ENCODE measurements at places on chromosomes 5 and 9.

DNA sequence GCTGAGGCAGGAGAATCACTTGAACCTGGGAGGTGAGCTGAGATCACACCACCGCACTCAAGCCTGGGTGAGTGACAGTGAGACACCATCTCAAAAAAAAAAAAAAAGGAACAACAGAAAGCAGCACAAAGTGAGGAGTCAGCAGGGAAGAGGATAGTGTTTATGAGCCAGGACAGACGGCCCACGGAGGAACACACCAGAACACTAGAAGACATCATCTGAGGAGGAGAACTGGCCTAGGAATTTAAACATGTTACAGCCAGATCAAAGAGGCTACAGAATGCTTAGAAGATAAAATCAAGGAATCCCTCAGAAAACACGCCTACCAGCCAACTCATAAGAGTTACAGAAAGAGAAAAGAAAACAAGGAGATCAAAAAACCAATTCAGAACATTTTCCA, 12.2 kb downstream of the UBAC1 start:
- DNase-seq: no peak

DNA sequence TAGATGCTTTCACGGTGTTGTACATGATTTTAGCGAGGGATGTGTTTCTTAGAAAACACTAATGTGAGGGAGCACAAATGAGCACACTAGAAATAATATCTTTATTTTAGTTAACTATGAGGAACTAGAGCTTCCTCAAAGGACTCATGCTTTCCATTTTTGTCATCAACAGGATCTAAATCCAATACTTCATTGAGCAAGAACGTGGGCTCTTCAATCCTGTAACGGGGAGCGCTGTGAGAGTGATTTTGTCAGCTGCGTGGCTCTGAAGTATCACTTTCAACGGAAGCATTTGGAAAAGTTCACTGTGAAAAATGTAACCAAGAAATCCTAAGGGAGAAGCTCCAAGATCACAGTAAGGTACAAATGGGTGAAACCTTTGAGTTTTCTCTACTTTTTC, 93.2 kb downstream of the LIX1 start:
- DNase-seq: no peak

DNA sequence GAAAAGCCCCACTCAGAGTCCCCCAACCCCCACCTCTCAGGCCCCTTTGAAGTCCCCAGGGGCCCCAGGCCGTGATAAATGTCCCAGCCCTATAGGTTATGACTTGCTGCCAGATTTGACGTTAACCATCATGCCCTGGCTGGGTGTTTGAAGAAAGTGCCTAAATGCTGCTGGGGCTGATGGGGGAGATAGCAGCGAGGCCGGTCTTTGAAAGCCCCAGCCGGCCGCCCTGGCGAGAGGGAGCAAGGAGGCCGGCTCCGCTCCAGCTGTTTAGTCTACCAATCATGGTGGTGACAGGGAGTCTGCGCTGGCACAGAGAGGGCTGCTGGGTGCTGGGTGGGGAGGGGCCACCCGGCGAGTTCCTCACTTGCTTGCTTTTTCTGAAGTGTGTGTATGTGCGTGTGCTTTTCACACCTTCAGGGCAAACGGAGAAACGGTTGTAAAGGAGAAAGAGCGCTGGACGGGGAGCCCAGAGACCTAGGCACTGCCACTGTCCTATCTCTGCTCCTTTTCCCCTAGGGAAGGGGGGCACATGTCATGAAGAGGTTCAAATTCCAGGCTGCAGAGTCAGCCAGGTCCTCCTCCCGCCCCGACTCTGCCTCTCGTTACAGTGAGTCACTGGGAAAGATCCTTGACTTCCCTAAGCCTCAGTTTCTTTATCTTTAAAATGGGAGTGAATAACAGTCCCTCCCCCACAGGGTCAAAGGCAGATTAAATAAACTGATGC, 126.1 kb upstream of the HAND1 start:
- peak; percentile 33 for DNase-seq

DNA sequence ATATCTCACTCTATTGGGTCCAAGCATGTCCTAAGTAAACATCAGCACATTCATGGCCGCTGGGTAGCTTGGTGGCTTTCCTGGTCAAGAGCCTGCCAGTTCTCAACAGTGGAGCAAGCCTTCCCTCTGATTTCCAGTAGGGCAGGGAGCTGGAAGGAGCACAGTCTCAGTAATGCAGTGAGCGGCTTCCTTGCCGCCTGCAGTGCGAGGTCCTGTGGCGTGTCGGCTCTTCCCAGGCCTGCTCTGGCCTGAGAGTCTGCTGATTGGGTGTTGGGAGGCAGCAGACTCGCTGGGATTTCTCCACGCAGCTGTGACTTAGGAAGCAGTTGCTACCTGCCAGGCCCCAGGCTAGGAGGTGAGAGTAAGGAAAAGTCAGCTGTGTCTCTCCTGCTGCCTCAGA, 51.3 kb downstream of the SPTAN1 start:
- DNase-seq: no peak

DNA sequence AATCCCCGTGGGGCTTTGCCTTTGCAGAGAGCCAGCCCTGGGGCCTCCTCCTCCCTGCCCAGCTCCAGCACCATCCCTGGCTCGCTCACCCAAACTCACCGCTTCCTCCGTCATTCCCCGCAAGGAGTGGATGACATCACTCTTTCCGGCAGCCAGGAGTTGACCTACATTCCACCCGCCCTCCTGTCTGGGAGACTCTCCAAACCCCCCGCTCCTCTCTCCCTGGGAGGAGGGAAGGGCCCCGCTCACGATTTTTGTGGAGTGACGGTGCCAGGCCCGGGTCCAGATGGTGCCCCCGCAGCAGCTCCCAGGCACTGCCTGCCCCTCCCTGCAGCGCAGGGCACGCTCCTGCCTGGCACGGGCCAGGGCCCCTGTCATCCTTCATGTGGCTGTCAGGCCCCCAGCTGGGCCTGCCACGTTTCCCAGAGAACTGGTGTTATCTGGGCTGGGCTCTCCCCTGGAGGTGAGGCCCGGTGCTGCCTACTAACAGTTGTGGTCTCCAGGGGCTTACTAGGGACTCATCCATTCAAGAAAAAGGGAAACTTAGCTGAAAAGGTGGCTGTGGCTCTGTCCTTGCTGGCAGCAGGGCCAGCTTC, 52.3 kb downstream of the NTNG2 start:
- DNase-seq: peak; percentile 90

DNA sequence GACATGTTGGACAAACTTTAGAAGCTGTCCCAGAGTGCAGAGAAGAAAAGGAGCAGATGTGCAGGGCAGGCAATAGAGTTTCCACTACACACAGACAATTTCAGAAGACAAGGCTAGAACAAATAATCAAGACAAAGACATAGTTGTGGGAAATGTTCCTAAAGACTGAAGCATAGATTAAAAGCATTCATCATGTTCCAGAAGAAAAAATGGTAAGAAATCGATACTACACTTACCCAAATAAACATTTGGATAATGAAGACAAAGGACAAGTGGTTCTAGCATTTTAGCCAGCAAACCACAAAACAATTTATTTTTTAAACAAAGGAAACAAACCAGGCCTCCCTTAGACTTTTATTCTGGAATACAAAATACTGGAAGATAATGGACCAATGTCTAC, 97.9 kb downstream of the FSTL4 start:
- DNase-seq: no peak

DNA sequence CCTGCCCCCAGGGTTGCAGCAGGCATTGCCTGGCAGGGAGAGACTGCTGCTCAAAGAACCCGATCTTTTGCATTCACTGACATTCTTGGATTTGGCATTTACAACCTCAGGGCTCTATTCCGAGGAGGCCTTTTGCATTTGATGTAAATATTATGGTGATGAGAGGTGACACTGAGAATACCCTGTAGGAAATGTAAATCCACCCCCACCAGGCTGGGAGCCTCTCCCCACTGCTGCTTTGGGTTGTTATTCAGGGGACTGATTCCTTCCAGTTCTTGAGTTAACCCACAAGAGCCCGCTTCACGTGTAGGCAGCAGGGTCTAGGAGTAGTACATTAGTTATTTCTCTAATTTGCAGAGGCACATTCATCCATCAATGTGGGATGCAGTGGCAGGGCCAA, 55.5 kb upstream of the ARAP3 start:
- DNase-seq: no peak

DNA sequence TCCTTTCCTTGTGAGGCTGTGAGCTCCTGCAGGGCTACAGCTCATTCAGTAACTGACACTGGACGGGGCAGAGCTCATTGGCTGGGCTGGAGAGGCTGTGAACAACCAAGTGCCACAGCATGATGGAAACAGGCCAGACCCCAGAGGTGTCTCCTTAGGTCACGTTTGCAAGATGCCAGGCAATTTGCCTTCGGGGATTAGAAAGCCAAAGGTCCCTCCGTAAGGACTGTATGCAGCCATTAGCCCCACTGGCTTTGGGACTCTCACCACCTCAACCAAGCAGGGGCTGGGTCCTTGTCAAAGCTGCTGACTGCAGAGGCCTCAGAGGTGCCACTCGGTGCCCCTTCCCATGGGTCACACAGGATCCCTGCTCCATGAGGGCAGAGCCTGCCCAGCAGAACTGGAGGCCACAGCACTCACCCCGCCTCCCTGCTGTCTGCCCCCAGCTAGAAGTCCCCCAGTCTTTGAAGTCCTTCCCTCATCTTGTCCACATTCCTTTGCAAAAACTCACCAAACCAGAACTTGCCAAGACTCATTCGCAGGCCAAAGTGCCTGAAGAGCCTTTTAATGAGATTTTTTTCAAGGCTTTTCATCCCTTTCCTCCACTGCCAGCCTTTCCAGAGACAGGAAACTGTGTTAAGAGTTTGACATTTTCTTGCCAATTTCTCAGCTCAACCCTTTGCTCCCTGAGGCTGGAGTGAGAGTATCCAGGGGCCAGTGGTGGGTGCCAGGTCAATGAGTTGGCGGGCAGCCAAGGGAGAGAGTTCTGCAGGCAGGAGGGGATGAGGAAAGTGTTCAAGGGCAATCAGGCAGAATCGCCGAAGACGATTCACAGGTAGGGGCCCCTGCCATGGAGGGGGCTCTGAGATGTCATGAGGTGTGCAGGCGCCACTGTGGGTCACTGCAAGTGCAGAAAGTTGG, 39.7 kb upstream of the SLC25A51 start:
- peak; percentile 74 for DNase-seq

GRCh38 chr9:35395076-35395705, 94.7 kb upstream of the RUSC2 start:
- no peak for DNase-seq

- no peak for DNase-seq
Observed at GRCh38 chr5:132674671-132675506, 1.1 kb downstream of the IL4 start.

DNA sequence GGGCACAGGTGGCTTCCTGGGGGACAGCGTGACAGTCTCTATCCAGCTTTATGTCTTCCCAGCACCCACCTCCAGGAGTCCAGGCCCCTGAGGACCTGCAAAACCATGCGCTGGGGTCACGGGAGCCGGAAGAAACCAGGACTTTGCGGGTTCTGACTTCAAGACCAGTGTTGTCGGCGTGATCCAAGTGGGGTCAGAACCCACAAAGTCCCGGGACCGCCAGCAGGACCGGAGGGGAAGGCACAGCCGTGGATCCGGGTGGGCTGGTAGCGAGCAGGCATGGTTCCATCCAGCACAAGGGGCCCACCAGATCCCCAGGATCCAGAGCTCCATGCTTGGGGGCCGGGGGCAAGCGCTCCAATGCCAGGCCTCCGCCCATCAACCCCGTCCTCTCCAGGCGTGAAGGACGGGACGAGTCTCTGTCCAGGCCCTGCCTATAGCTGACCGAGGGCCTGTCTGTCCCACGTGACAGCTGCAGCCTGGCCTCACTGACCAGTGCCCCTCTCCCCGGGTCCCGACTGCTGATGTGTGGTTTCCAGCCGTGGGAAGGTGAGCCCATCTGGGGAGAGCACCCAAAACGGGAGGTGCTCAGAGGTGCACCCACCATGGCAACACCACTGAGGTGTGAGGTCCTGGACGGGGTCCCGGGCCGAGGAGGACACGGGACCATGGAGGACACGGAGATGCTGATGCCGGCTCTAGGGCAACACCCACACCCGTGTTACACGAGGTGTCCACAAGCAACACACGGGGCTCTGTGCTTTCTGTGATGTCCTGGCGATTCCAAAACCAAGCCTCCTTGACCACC, 48.9 kb downstream of the SLC12A7 start:
- DNase-seq: no peak

- DNase-seq: no peak
Observed at GRCh38 chr9:81652058-81652687, 37.2 kb downstream of the TLE1 start.

DNA sequence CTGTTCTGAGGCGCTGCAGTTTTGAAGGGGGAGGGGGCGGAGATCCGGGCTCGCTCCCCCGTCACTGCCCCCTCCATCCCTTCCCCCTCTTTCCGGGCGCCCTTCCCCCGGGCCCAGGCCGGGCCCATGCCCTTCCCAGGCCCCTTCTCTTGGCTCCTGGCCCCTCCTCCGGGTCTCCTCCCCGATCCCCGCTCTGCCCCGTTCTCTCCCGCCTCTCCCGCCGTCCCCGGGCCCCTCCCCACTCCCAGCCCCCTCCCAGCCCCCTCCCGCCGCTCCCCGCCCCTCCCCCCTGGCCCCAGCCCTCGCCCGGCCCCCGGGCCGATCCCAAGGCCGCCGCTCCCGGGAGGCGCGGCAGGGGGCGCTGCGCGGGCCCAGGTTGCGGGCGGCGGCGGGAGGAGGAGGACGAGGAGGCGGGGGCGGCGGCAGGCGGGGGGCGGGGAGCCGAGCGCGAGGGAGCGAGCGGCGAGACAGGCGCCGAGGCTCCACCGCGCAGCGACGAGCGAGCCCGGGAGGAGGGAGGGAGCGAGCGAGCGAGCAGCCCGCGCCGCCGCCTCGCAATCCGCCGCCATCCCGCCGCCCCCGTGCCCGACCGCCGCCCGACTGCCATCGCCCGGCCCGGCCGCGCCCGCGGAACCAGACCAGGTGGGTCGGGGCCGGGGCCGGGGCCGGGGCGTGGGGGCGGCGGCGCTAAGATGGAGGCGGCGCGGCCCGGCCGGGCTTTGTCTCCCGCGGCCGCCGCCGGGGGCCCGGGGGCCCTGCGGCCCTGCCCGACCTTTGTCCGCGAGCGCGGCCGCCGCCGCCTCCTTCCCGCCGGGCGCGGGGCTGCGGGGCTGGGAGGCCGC, at the start of gene PRRC2B:
TSS of gene PRRC2B (plus strand) at position 465 of the 842 bp plus-strand sequence. CDS start 36,059 bp downstream, outside the sequence.
- peak; percentile 93 for DNase-seq

DNA sequence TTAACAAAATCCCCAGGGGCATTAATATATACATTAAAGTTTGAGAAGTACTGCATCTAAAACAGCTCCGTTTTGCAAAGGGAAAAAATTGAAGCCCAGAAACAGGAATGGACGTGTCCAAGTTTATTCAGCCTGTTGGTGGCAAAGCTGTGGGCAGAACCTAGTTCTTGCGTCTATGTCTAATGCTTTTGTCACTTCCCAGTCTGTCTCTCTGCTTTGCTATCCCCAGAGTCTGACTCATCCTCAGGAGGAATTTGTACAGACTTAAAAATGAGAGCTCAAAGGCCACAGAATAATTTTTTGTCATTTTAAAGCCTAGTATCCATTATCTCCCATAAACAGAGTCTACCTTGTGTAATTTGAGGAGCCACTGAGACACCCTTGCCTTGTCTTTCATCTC, 330.9 kb upstream of the GRIA1 start:
- DNase-seq: no peak

GRCh38 chr5:158953929-158954534, 145.7 kb downstream of the EBF1 start:
- no peak for DNase-seq
